GM12864 (cell line): ENCODE measurements at places on chromosomes 13 and 19.
A peak's percentile ranks its signal among the peaks of the same experiment; 100 is the strongest.

DNA sequence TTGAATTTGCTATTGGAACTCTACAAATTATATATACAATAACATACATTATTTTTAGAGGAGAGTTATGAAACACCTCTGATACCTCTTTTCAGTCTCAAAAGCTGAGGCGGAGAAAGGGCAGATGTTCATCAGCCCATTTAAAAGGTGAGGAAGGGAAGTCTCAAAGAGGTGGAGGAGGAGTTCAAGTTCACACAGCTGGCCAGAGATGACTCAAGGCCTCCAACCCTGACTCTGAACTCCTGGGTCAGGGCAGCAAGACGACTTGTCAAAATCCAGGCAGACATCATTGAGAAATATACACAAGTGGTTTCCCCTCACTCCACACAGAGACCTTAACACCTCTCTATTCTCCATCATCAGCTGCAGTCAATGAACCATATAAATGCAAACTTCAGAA lies 2.1 kb downstream of the SIAH3 start:
- DNase-seq, result no peak

- no peak for DNase-seq
These were observed at the start of gene PRR12 for GRCh38 chr19:49590971-49591730. Gene PRR12, plus strand, starts transcription at chr19:49591182. Its CDS starts 473 bp downstream, at chr19:49591655.

DNA sequence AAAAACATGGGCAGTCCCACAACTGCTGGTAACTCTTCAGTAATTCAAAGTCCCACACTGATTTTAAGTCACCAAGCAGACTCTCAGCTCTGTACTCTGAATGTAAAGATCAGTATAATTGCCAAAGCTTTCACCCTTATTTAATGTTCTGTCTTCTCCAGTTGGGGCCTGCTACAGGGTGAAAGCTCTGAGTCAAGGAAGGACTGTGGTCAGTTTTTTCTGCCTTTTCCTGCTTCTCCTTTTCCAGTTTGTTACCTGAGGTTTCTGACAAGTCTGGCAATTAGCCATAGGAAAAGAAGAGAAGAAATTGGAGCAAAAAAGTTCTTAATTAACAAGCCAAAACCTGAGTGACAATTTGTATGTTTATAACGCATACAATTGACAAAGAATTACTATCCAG lies 279.3 kb downstream of the RBM26 start:
- no peak for DNase-seq

- no peak for DNase-seq
These were observed 744.1 kb downstream of the UQCRFS1 start for GRCh38 chr19:28468701-28469459.

DNA sequence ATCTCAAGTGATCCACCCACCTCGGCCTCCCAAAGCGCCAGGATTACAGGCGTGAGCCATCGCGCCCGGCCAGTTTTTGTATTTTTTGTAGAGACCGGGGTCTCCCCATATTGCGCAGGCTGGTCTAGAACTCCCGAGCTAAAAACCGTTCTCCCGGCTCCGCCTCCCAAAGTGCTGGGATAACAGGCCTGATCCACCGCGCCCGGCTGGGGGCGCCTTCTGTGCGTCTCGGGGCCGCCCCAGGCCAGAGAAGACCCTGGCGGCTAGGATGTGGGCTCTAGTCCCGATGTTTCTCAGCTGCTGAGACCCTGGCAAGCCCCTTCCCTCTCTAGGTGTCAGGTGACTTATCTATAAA lies 3.6 kb downstream of the ARHGAP45 start:
- no peak for DNase-seq

- peak; percentile 88 for DNase-seq
These were observed 4.3 kb downstream of the MYO9B start for GRCh38 chr19:17079710-17080439.

- no peak for DNase-seq
These were observed 169.7 kb downstream of the KLF5 start for GRCh38 chr13:73228546-73228945.

GRCh38 chr13:83295686-83296085 lies 586.6 kb downstream of the SLITRK1 start:
- DNase-seq, result no peak

DNA sequence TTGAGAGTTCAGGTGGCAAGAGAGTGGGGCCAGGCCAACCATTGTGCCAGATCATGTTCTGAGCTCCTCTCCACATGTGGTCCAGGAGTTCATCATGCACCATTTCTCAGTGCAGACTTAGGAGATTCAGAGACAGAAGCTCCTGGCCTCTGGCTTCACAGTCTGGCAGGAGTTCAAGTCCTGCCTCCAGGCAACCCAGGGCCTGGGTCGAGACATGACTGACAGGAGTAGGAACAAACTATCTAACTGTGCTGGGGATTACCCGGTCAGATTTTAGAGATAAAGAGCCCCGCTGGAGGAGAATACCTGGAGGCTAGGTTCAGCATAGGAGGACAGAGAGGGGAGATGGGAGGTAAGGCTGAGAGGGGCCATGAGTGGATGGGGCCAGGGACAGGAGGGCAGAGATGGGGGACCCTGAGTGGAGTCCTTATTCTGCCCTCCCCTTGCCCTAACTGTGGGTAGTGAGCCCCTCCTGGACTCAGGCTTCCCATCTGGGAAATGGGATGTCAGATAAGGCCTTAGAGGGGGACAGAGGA lies 906 bp upstream of the CYP4F11 start:
- DNase-seq, result no peak

- DNase-seq, result no peak
These were observed 1.9 kb downstream of the BTBD2 start for GRCh38 chr19:2013683-2013961.

DNA sequence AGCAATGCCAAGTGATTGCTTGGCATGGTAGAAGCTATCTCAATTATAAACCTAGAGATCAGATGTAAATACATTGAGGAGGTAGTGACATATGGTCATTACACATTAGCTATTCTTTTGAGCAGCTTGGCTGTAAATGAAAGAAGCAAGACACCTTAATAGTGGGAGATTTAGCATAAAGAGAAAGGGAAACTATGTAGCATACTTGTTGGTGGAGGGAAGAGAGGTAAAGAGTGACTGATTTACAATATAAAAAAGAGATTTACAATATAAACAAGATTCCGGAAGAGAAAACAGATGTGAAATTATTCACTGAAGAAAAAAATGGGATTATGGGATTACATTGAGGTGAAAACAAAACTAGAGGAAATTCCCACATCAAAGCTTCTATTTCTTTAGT lies 2009.6 kb downstream of the OLFM4 start:
- DNase-seq, result no peak

- no peak for DNase-seq
These were observed 1.6 kb downstream of the AMH start for GRCh38 chr19:2250766-2251105.

DNA sequence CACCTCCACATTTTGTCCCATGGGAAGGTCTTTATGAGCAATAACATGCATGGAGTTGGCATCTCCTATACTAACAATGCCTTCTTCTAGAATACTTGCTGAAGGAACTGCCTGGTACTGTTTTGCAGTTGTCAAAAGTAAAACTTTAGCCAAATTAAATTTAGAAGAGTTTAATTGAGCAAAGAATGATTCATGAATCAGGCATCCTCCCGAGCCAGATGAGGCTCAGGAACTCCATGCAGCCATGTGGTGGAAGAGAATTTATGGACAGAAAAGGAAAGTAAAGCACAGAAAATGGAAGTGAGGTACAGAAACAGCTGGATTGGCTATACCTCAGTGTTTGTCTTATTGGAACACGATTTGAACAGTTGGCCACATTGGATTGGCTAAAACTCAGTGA lies 1081.9 kb downstream of the SLITRK1 start:
- DNase-seq, result no peak

DNA sequence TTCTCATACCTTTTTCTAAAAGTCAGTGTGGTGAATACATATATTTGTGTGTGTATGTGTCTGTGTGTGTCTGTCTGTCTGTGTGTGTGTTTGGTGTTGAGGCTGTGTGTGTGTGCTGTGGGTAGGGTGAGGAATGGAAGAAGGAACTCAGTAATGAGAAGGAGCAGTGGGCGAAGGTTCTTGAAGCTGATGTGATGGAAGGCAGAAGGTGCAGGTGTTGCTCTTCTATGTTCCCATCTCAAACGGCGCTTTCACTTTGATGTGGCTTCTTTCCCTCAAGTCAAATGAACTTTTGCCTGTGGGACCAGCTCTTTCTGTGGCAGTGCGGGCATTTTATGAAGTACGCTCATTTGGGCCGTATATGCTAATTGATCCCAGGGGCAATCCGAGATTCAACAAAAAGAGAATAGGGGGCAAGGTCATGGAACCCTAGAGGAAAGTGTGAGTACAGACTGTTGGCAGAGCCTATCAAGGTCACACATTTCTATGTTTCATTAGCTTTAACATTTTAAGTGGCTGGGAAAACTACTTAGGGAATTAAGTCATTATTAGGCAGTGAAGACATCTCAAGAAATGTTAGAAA lies 15.2 kb downstream of the BIVM start:
- DNase-seq, result no peak

- DNase-seq, result no peak
These were observed 3.4 kb downstream of the ZNF430 start for GRCh38 chr19:21023901-21024300.

GRCh38 chr19:40205760-40206159 lies 12.4 kb downstream of the TTC9B start:
- DNase-seq, result no peak

- no peak for DNase-seq
These were observed 139.9 kb downstream of the ZAR1L start for GRCh38 chr13:32175307-32175706.

DNA sequence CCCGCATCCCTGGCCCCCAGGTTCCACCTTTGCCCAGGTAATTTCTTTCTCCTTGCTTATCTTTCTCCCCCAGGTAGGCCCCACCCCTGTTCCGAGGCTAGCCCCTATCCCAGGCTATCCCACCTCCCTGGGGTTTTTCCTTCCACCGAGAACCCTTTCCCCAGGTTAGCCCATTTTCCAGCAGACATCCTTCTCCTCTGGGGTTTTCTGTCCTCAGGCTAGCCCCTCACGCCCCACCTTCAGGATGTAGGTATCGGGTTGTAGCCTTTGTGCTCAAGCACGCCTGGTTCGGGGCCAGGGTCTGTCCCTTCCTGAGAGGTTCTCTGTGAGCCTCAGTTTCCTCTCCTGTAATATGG lies 837 bp downstream of the FSD1 start:
- no peak for DNase-seq

DNA sequence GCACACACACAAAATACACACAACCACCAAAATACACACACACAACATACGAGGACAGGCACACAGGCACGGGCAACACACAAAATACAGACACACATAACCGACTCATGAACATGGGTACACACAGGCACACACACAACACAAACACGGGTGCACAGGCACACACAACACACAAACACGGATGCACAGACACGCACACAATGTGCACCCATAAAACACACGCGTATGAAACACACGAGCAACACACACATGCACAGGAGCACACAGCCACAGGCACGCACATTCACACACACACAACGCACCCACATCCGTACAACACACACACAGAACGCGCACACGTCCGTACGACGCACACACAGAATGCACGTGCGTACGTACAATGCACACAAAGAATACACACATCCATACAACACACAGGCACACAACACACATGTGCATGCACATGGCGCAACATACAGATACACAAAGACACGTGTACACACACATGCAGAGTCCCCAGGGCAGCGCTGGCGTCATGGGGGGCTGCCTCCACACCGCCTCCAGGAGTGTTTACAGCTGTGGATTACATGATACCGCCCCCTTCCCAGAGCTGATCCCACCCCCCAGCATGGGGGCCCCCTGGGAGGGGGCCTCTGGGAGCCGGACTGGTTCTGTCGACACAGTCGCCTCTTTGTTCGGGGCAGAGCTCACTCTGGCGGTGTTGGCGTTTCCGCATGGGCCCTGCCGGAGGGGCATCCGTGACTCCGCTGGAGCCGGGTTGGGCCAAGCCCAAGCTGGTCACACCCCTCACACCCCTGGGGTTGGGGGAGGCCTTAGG lies 2.9 kb downstream of the SBNO2 start:
- DNase-seq, result no peak

DNA sequence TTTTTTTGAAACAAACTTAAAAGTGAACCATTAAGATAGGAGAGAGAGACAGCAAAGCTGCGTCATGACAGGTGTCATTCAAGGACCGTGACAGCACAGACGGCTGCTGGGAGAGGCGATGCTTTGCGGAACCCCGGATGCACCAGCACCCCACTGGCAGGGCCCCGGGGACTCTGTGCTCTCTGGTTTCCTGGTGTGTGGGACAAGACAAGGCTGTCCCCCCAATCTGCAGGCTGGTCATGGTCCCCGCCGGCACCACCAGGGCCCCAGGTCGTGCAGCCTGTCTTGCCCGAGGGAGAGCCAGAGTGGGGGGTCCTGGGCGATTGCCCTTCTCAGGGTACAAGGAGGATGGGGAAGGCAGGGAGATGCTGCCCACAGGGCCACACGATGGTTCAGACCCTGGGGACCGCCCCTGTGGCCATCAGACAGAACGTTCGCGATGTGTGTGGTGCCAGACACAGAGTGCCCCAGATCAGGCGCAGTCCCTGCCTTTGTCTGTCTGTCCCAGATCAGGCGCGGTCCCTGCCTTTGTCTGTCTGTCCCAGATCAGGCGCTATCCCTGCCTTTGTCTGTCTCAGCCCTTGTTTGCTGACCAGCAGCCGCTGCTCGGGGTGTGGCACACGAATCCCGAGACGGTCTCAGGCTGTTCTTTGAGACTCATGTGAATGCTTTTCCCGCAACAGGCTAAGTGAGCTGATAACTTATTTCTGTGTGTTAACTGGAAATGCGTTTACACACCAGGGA lies 36.1 kb downstream of the ADPRHL1 start:
- DNase-seq, result no peak

- no peak for DNase-seq
These were observed 68.1 kb downstream of the SIPA1L3 start for GRCh38 chr19:37975071-37975470.

DNA sequence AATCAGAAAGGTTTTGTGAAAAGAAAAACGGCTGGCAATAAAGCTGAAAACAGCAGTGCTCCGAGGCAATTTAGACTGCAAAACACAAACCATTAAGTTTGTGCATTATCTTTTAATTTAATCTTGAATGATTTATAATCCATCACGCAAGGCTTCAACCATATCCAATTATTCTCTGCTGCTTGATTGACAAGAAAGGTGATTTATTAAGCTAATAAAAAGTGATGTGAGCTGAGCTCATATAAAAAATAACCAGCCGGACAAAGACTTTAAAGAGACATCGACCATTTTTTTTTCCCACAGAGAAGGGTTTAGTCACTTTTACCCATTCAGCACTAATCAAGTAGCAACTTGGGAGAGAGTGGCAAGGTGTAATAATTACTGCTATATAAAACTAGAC lies 33.6 kb downstream of the TSHZ3 start:
- DNase-seq, result no peak

DNA sequence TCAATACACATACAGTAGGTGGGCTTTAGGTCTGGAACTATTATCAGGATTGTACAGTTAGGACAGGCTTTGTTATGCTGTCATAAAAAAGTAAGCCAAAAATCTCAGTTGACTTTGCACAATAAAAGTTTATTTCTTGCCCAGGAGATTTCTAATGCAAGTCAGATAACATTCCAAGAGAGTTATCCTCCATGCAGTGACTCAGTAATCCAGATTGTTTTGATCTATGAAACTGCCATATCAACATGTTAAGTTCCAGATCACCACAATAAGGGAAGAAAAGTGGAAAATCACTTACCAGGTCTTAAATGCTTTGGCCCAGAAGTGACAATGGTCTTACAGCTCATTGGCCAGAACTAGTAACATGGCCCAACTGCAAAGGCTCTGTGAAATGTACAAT lies 636.2 kb upstream of the KLF12 start:
- DNase-seq, result no peak
